Sigmoid colon (tissue), 7 donors: ENCODE measurements at places on chromosomes 6 and 20.

GRCh38 chr6:108619431-108620197 lies 58.9 kb downstream of the FOXO3 start:
- no peak for DNase-seq

DNA sequence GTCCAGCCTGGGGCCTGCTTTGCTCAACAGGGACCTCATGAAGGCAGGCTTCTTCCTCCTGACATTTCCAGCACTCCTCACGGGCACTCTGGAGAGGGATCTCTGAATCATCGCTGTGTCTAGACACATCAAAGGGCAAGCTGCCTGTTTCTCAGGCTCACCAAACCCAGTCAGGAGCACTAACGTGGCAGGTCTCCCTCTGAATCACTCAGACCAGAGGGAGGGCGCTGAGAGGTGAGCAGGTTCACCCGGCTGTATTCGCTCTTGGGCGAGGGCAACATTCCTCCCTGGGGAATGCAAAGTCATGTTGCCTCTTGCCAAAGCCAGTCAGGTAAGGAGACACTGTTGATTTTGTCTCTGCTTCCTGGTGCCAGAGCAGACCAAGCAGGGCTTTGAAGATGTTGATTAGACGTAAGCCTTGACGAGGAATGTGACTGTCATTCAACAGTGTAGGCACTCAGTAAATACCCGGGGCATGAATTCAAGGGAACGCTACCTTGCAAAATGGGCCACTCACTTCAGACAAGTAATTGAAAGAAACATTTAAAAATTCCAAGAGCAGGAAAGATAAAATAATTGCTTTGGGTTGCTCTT lies 50.1 kb downstream of the CYP24A1 start:
- no peak for DNase-seq

- DNase-seq, result no peak
These were observed 41.8 kb upstream of the FUT9 start for GRCh38 chr6:95973976-95974375.

GRCh38 chr20:17807651-17808050 lies 107.9 kb downstream of the BANF2 start:
- DNase-seq, result no peak

DNA sequence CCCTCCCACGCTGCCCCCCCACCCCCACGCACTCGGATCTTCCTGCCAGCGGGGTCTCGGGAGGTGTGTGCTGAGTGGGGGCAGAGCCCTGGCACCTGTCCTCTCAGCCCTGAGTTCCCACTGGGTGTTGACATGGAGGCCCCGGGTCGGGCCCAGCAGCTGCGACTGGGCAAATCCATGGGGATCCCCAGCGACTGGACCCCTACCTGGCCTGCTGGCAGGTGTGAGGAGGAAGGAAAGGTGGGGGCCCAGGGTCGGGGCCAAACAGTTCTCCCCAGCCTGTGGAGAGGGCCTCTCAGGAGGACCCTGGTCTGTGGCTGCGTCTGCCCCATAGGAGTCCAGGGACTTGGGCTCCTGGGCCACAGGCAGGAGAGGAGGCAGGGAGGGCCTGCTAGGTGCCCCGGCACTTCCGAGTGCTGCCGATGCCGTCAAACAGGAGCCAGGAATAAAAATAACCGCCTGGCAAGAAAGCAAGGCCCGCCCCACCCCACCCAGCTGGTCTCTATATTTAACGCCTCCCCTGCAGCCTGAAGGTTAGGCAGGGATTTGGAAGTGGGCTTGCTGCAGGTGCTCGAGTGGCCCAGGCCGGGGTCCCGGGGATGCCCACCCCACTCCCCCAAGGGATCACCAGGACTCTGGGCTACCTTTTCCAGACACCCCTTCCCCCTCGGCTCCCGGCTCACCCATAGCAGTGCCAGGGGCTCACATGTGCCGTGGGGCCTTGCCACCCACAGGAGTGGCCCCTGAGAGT lies 1.4 kb upstream of the EEF1A2 start:
- DNase-seq, result no peak

- no peak for DNase-seq
These were observed 39.7 kb upstream of the GJA1 start for GRCh38 chr6:121395736-121396135.

- no peak for DNase-seq
These were observed 106.3 kb upstream of the FOXA2 start for GRCh38 chr20:22690616-22691179.

DNA sequence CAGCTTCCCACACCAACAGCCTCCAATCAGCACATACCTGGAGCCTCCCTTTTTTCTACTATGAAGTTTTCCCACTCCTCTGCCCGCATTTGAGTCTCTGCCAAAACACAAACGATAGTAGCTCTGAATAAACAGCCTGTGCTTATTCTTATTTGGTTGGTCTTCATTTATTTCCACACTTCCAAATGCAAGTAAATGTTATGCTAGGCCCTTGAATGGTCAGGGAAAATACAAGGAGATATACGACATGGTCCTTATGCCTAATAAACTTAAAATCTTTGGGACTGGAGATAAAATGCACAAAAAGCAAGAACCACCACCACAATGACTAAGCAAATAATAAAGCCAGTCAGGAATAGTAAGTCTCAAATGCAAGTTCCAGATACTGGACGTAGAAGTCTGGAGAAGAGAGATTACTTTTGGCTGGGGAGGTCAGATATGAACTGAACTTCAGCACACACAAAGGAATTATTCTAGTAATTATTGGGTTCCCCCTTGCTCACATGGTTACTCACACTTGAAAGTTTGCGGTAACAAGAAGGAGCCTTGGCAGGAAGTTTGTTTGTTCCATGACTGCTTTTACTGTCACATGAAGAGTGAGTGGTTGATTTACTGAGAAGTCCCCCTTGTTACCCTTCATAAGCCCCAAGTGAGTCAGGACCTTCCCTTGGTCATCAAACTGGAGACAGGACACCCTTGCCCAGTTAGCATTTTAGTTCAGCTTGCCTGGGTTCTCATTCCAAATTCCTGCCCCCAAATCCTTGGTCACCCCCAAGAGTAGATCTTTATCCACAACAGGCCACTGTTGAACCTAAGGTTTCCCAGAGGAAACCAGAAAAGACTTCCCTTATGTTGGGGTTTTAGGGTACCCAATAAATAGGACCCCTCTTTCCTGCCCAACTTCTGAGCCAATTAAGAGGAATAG lies 511.2 kb upstream of the JARID2 start:
- no peak for DNase-seq

DNA sequence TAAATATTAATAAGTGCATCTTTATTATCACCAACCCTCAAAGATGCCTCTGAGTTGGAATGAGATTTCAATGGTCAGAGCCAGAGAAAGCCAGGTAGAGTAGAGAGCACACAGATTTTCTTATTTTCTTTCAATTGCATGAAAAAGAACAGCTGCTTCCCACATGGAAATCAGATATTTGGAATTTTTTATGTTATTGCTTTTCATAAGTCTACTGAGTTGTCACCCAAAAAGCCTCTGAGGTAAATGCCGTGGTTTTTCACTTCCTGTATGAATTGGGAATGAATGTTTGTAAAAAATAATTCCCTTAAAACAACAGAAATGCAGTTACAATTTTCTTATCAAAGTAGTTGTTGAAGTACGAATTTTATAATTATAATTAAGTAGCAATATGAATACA lies 563.1 kb downstream of the RFPL4B start:
- DNase-seq, result no peak
